RCC 7860 (cell line): ENCODE measurements at places on chromosomes 6 and 20.

DNA sequence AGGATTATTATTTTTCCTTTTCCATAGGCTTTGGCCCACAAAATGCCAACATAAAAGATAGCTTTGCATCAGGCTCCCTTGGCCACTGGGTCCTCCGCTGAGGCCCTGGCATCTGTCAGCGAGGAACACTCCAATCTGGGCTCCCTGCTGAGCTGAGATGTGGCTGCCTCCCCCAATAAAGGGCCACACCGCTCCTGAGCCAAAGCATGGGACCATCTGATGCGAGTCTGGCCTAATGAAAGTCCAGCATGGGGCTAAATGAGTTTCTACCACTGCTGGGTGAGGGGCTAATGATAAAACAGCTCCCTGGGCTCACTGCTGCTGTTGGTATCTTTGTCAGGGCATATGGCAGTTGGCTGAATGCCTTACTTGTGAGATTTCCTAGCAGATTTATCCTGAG is 817.5 kb upstream of the SLC35B3 start:
- DNase-seq, result no peak

DNA sequence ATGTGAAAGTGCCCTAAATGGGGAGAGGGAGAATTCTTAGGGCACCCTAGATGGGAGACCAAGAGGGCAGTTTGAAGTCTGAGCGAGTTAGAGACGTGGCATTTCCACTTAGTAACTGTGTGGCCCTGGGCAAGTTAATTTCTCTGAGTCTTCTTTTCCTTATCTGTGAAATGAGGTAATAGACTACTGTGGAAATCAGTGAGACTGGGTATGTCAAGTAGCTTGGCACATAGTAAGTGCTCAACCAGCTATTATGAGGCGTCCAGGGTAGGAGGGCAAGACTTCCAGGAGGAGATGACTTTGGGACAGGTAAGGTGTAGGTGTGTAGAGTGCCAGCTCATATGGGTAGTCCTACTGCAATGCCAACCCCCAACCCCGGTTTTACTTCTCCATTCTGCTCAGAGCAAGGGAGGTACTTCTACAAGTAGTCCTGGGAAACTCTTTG is 770 bp downstream of the KIF3B start:
- no peak for DNase-seq

DNA sequence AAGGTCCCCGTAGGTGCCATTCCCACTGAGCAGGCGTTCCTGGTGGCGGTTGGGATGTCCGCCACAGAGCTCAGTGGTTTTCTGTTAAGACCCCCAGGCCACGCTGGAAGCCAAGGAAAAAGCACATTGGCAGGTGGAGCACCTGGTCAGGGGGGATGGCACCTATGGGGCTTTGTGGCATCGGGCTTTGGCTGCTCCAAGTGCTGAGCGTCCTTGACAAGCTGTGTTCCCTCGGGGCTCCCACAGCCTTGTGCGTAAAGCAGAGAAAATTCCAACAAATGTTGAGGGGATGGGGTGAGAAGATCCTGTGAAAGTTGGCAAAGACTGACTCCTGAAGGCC is 135.4 kb downstream of the JPH2 start:
- no peak for DNase-seq

DNA sequence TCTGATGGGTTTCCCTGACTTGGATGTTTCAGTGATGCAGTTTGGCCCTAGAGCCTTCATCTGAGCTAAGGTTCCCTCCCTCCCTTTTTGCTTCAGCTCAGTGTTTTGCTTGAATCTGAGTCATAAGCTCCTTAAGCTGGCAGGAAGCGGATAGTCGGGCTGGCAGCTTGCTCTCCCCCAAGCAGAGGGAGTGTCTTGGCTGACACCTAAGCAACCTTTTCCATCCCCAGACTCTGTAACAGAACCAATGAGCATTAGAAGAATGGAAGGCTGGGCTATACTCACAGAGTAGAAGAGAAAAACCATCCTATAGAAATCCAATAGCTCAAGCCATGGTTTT is 98.3 kb downstream of the HAO1 start:
- DNase-seq, result peak; percentile 73

GRCh38 chr6:38555606-38556005 is 84.1 kb downstream of the BTBD9 start:
- no peak for DNase-seq
